ENCODE measurements at places on chromosomes 1 and 21. TPM values are rescaled to one million over a fixed set of nuclear protein-coding genes. Genes with fewer than 3 reads are reported as not detected.

S100A9 gene
- not detected for total RNA-seq

PLA2G5 gene
- total RNA-seq: not detected

GGPS1 gene
- total RNA-seq: 28.9 TPM

EPHA8 gene
- total RNA-seq: not detected

DNA sequence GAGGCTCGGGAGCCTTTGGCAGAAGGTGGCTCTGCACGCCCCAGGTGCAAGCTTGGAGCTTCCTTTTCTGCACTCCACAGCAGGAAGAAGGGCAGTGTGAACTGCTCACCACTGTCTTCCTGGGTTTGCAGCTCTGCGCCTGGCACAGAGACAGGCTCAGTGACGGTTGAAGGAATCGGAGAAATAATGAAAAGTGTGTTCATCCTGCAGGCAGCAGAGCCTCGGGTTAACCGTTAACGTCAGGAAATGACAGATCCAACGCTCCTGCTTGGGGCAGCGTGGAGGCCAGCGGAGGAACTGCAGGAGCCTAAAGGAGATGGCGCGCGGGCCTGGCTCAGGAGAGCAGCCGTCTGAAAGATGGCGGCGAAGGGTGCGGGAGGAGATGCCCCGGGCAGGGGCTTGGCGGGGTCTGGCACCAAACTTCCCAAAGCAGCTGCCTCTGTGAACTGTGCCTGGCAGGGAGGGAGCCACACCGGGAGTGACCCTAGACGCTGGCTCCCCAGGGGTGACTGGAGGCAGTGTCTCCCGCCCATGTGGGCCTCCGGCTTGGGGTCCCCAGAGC, 10.9 kb upstream of the SAMD11 start:
- no peak for ATAC-seq

DNA sequence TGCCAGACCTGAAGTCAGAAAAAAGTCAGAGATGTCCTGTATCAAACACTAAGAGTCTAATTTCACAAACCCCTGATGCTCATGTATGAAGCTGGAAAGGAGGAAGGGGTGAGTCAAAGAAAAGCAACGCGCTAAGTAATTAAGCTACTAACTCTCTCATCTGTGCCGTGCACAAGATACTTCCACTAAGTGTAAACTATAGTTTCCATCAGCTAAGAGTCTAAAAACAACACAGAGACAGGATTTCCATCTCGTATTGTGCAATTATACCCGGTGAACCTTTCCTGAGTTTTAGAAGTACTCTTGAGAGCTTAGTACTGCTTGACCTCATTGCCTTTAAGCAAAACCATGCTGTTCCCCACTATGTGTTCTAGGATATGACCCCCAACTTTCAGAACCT, 19.0 kb downstream of the DNALI1 start:
- ATAC-seq: peak; percentile 52

DNA sequence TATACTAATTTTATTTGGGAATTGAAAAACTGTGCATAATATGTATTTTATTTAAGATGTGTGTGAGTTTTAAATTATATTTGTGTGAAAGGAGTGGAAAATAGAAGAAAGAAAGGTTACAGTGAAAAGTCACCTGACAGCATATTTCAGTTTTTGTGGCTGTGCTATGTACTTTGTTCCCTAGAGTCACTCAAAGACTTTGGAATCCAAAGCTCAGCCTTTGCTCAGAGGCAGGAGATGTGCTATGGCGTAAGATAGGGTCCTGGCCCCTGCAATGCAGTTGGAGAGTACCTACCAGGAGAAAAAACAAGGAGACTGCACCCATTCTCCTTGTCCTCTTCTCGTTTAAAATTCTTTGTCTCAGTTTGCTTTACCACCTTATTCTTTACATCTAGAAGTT, 2.9 kb downstream of the CCDC30 start:
- ATAC-seq: no peak

DNA sequence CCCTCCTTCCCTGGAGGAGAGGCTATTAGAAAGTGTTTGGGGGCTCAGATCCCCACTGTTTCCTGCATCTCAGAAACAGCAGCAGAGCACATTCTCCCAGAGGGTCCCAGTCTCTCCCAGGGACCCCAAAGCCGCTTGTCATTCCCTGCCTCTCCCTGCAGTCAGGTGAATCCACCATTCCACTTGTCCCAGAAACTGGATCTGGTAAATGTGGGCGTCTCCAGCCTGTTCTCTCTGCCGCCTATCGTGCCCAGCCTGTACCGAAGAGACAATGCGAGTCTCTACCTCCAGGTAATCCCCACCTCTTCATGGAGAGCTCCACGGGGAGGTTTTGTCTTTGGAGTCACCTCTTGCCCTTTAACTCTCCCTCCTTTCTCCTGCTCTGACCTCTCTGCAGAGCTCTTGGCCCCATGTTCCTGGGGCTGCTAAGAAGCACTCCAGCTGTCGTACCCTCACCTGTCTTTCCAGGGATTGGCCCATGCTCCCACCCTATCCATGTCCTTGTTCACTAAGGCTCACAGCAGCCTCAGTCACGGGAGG, 26.9 kb downstream of the INAVA start:
- no peak for ATAC-seq

- no peak for ATAC-seq
Observed at GRCh38 chr1:181095763-181096184, 7.3 kb downstream of the IER5 start.

- ATAC-seq: peak; percentile 7
Observed at GRCh38 chr1:70486676-70487458, 75.8 kb downstream of the CTH start.

GRCh38 chr1:35448344-35448801, 108.8 kb downstream of the KIAA0319L start:
- ATAC-seq: no peak

DNA sequence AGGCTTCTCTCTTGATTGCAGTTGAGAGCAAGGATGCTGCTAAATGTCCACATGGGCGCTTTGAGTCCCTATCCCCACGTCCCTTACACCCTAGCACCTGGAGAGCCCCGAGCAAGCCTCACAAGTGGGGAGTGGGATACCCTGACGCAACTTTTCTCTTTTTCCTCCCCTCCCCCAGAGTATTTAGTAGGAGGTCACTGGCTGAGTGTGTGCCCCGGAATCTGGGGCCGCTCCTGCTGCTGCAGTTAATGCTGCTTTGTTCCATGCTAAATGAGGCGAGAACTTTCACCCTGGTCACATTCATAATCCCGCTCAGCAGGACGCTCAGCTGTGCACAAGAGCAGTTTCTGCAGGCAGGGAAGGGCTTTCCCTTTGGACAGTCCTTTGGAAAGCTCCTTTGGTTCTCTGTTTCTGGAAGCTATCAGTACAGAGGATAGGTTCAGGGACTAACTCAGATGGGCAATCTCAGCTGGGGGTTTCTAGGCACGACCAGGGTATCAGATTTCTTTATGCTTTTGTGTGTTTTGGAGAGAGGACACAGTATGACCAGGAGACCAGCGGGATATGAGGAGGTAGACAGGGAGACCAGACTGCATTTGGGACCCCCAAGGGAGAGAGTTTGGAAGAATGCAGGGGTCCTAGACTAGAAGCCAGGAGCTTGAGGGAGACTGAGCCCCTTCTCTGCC, 75.9 kb downstream of the NOS1AP start:
- no peak for ATAC-seq

DNA sequence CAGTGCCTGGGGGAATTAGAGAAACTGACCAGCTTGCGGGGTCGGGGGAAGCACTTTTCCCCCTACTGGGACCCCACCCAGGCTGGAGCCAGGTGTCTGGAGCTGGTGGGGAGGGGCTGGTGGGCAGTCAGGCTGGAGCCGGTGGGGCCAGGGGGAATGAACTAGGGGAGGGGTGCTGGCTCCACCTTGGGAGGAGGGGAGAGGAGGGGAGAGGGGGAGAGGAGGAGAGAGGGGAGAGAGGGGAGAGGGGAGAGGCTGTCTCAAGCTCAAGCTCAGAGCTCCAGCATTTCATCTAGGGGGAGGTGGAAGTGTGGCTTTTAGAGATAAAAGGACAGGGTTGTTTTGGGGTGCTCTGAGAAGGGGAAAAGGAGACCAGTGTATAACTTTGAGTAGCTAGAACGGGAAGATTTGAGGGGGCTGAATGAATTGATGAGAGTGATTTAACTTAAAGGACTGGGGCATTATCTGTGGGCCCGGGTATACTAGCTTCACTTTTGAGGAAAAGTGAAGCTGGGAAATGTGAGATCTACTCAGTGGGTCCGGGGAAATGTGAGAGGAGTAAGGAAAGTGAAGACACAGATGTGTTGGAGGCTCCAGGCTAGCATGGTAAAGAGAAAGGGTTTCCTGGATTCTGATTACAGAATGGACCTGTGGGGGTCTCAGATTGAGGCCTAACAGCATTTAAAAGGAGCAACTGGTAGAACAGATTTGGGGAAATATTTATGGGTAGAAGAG, 2.8 kb downstream of the EFNA1 start:
- ATAC-seq: no peak

DNA sequence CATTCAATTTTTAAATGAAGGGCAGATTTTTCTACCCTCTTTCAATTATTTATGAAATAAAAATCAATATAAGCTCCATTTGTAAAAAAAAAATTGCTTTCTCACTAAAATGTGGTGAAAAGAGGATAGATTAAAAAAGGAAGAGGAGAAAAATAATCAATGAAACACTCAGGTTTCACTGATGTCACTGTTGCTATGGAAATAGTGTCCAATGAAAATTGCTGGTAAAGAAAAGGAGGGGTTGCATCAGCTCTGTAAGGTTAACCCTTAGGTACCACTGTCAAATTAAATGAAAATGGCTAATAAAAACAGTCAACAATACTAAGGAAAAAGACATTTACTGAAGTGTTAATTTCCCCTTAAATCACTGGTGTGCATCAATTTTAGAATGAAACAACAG, 91.6 kb upstream of the TTC39A start:
- peak; percentile 42 for ATAC-seq

DNA sequence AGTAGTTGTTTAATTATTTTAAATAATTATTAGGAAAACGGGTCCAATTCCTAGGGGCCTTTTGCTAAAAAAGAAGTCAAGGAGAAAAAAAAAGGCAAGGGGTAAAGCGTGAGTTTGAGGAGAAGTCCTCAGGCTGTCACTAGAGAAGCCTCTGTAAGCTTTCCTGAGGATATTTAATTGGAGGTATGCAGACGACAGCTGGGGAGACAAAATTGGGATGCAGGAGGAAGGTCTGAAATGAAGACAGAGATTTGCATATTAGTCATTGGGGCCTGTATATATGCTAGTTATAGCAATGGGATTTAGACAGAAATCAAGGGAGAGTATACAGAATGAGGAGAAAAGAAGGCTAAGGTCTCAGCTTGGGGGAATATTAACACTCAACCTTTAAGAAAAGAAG, 8.6 kb downstream of the ATP6V1G3 start:
- no peak for ATAC-seq

DNA sequence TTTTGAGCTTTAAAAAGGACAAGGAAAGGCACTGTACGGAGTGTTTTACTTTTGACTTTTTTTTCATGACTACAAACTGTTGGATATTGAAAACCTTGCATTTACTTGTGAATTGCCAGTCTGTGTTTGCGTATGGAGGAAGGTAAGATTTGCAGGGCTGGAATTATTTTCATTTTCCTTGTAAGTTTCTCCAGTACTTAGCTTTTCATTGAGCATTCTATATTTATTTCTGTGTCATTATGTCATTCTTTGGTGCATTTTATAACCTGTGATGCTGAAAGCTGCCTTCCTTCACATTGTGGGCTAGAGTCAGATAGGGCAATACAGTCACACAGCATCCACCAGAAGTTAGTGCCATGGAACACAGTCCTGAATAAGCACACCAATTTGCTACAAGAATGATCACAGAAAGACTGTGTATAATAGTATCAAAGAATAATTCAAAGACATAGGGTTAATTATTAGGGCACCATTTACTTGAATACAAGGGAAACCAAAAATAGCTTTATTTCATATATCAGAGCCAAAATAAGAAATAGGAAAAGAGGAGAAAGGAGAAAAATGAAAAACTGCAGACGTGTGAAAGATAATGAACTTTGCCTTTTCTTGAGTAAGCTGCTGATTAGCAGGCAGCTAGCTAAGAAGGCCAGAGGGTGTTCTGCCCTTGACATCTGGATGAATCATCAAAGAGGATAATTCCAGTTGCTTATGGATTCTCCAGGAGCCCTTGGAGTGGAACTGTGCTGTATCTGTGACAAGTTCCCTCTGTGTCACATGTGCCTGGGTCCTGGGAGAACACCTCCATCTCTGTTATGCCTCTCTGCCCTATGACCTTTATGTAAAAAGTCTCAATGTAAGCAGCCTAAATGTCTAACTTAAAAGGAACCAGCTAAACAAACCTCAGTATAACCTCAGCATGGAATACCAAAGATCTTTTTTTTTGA, 8.0 kb upstream of the FAM20B start:
- no peak for ATAC-seq

DNA sequence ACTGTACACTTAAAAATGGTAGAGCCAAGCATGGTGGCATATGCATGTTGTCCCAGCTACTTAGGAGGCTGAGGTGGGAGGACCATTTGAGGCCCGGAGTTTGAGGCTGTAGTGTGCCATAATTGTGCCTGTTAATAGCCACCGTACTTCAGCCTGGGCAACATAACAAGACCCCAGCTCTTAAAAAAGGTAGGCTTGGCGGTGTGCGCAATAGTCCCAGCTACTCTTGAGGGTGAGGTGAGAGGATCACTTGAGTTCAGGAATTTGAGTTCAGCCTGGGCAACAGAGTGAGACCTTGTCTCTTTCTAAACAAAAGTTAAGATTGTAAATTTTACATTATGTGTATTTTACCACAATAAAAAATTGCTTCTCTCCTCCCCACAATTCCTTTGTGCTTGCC, 19.7 kb downstream of the FNBP1L start:
- ATAC-seq: no peak

DNA sequence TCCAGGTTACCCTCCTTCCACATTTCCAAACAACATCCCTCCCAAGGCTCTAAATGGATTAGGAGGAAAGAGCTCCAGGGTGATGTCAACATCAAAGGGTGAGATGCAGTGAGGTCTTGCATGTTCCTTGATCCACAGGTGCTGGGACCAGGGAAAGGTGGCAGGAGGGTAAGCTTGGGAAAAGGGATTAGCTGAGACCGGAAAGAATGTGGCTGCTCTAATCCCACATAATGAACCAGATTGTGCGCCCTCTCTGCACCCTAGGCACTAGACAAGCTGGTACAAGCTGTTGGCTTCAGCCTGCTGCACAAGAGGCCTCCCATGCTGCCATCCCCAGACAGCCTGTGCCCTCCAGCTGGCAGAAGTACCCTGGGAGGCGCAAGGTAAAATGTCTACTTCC, 34.9 kb downstream of the PLXNA2 start:
- ATAC-seq: no peak

DNA sequence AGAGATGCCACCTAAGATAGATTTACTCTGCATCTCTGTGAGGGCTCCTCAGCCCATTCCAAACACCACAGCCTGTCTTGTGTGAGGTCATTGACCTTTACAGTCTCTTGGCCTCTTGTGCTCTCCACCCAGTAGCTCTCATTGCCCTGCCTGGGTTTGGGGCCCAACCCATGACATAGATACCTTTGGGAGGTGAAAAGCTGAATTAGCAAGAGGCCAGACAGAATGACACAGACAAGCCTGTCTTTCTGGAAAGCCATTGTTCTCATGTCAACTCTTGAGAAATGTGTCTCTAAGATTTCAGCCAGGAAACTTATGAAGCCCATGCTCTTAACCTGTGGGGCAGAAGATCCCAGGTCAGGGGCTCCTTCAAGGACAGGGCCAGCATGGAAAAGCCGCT, 18.4 kb upstream of the F3 start:
- no peak for ATAC-seq

- no peak for ATAC-seq
Observed at GRCh38 chr1:221494670-221495069, 247.2 kb downstream of the DUSP10 start.

Data from activated T-helper 17 cell treated with anti-CD3 and anti-CD28 coated beads, Interleukin-2, amount 50 U/mL, for 72 hours (primary cell).